ENCODE measurements at places on chromosomes 16 and 17. TPM values are rescaled to one million over a fixed set of nuclear protein-coding genes. Genes with fewer than 3 reads are reported as not detected.

ESRP2 gene
- total RNA-seq = 10.1 TPM

SOCS1 gene
- total RNA-seq = 8.3 TPM

DNA sequence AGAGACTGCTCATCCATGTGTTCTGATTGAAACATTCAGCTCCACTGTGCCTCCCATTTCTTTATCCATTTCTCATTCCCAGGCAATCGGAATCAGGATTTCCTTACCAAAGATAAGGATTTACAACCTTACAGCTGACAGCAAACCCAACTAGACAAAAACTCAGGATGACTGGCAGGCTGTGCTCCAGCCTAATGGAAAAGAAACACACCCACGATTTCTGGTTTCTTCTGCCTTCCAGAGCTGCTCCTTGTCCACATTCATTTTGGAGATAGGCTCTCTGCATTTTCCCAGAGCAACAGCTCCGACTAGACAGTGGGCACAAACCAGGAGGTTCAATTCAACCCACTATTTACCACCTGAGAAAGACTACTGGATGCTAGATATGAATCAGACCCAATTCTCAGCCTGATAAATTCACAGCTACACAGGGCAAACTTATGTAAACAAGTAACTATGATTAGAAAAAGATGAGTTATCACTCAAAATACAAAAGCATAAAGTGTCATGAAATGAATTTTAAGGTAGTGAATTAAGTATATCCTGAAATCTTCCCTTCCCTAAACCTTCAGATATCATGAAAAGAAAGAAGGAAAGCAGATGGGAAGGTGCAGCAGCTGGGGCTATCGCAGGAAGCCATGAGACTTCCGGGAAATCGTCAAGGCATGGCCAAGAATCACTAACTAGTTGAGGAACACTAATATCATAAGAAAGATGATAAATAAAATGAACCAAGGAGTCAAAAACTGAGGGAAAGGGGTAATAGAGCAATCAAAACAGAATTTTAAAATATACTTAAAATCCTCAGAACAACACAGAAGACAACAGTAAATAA lies 44.8 kb upstream of the CLEC18B start:
- no peak for DNase-seq
- H3K4me1 ChIP-seq = no peaks in the 10 kb centered on the region
- no peak overlapping the region for H3K4me3 ChIP-seq
- H3K27ac ChIP-seq = no peak overlapping the region

- no peak overlapping the region for H3K4me3 ChIP-seq
- no peaks in the 10 kb centered on the region for H3K27me3 ChIP-seq
- H3K36me3 ChIP-seq = no peaks in the 10 kb centered on the region
- no peak overlapping the region for H3K27ac ChIP-seq
- no peak for DNase-seq
Observed at GRCh38 chr17:21089933-21090901, 36.5 kb upstream of the DHRS7B start.

- H3K4me3 ChIP-seq = no peak overlapping the region
- no peak for DNase-seq
- peaks cover 4% of the 10 kb centered on the region for H3K36me3 ChIP-seq
- no peaks in the 10 kb centered on the region for H3K27me3 ChIP-seq
- peaks cover 5% of the 10 kb centered on the region for H3K4me1 ChIP-seq
- H3K27ac ChIP-seq = no peak overlapping the region
Observed at GRCh38 chr17:8362651-8363332, 13.7 kb downstream of the KRABD2 start.

Measured in thymus (tissue), 14 donors.